ENCODE measurements at places on chromosomes 5 and 9.

DNA sequence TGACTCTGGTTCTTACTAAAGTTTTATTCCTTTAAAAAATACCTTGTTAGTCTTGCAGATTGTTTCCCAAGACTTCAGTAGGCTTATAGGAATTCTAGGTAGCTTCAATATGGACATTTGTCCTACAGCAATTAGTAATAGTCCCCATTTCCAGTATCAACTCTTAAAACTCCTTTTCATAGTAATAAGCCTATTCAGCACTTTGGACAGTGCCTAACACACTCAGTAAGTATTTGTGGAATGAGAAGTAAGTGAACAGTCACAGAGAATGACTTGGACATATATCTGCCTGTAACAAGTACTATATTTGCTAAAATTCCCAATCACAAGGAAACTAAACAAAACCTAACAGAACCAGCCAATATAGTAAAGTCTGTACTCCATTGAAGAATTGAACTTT, 1291.8 kb upstream of the DMAC1 start:
- no peak for DNase-seq

DNA sequence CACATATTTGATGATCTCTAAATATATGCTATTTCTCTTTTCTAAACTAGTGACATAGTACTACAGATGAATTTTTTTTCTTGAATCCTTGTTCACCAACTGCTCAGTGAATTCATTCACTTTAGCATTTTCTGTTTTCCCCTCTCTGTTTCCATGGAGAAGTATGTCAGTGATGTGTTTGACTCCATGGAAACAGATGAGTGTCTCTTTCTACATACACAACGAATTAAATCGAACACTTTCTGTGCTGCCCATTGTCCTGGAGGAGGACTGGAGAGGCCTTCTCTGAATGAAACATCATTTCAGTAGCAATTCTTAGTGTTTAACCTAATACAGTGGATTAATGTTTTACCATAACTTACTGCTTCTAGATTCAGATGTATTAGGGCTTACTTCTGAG, 9.5 kb downstream of the INVS start:
- no peak for DNase-seq

- DNase-seq, result no peak
Observed at GRCh38 chr5:178201221-178201926, 3.0 kb upstream of the HNRNPAB start.

DNA sequence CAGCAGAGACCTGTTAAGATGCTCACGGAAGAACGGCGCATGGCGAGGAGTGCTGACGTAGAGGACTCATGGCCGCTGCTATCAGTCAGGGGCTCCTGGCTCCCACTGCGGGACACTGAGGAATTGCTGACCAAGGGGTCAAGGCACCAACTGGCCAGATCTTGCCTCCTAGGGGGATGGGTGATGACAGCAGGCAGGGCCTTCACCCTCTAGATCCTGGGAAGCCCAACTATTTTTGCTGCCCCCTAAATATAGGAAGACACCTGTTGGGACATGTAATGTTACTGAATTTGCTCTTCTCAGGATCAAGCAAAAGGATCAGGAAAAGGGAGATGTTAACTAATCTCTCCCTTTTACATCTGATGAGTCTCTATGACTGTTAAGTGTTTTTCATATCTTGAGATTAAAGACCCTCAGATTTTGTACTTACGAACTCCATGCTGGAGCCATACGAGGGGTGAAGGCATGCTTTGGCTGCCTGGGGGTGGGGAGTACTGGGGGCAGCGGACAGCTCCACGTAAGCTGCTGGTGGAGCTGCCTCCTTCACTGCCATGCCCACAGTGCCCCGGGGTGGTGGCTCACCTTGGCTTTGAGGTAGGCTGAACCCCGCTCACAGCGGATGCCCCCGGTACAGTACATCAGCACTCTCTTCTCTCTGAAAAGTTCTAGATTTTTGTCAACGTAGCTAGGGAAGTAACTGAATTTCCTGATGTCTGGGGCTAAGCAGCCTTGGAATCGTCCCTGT, 28.1 kb downstream of the TSTD2 start:
- no peak for DNase-seq

GRCh38 chr5:14655146-14655741, 9.3 kb upstream of the OTULIN start:
- peak; percentile 14 for DNase-seq

GRCh38 chr5:142278627-142279026, 46.2 kb downstream of the SPRY4 start:
- DNase-seq, result no peak

- peak; percentile 59 for DNase-seq
Observed at GRCh38 chr9:72615931-72616330, 94.5 kb downstream of the TMC1 start.

GRCh38 chr5:107391787-107392186, 278.9 kb downstream of the EFNA5 start:
- DNase-seq, result no peak

DNA sequence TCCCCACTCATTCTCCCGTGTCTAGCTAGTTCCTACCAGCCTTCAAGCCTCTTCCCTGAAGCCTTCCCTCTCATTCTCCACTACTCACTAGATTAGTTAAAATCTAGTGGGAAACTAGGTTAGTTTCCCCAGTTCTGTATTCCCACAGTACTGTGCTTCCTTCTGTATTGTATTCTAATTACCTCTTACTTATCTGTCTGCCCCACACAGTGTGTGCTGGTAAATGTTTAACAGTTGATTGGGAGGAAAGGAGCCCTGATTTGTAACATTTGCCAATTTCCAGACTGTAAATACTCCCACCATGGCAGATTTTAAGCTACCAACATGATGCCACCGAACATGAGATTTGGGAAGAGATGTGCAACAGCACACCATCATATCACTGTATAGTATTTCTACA, 8.3 kb downstream of the KLHL3 start:
- DNase-seq, result no peak

GRCh38 chr9:133167769-133168168, 4.1 kb upstream of the GBGT1 start:
- no peak for DNase-seq

- DNase-seq, result no peak
Observed at GRCh38 chr5:158388021-158388420, 529.1 kb upstream of the CLINT1 start.

DNA sequence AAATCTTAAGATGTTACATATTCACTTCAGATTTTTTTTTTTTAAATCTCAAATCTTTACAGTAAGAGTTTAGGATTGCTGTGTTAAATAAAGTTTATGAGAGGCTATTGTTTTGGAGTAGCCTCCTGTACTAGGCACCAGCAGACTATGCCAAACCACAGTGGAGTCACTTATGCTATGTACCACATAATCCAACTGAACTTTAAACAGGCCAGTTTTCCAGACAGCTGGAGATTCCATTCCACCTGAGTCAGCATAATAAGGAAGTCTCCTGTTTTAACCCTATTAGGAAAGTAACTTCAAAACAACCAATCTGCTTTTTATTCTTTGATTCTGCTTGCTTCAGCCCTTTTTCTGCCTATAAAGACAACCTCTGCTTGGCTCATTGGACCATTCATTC, 205.2 kb downstream of the CSNK1G3 start:
- peak; percentile 49 for DNase-seq

DNA sequence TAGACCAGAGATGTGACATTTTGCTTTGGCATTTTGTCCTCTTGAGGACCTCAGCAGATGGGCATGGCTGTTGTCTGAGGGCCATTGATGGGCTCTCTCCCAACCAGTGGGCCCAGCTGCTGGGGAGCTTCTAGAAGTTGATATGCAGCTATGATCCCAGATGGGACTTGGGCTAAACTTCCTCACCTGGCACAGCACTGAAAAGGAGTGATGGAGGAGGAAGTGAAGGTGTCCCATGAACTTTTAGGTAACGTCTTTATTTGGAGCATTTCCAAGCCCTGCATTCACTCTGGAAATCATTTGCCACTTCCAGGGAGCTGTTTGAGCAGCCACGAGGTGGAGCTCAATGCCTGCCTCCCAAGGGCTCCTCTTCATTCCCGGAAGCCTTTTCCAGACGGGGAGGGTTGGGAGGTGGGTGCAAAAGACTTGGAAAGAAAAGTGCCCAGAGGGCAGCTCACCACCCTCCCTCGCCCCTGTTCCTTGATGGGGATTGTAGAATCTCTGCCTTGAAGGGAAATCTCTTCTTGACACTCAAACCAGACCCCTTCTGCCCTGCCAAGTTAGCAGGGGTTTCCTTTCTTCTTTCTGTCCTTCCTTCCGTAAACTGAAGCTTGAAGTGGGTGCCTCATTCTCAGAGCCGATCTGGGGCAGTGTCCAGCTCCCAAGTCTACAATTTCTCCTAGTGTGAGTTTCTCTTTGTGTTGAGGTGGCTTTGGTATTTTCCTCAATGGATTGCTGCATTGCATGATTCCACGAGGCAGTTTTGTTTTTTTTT, 18.1 kb upstream of the NEUROG1 start:
- DNase-seq, result peak; percentile 63

- no peak for DNase-seq
Observed at GRCh38 chr9:86511614-86512360, 157.6 kb upstream of the TUT7 start.

DNA sequence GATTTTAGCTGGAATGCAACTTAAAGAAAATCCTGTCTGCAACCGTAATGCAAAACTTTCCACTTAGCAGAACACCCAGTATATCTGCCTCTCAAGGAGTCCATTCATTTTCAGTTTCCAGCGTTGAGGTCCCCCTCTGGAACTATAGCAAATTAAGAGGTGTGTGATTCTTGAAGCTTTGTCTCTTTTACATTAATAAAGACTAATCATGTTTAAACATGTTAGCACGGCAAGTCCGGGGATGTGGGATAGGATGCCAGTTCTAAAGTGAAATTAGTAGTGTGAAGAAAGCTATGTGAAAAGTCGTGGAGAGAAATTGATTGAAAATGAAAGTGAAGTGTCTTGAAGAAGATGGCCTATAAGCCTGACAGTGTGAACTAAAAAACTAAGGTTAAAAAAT, 429.1 kb downstream of the NR2F1-AS1 start:
- no peak for DNase-seq

DNA sequence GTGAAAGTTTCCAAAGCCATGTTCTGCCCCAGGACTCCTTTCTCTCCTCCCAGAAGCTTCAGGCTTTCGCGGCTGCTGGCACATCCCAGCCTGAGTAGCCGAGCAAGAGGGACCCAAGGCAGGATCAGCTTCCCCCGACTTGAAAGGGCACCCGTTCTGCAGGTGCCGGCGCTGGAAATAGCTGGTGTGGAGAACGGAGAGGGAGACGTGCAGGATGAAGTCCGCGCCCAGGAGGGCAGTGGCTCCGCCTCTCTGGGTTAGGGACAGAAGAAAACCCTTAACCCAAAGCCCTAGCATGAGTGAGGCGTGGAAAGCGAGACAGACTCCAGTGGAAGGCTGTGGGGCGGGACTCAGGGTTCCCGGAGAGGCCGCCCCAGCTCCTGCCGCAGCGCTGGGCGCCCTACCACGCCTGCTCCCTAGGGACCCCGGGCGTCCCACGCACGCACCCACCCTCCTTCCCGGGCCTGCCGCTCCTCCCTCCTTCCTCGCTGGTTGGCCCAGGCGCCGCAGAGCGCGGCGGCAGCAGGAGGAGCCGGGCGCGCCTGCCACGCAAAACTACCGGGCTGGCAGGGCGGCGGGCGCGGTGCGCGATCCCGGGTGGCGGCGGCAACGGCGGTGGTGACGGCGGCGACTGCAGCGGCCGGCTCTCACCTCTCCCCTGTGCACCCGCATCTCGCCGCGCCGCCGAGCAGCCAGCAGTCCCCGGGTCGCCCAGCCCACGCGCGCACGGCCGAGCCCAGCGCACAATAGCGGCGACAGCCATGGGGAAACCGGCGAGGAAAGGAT, at the start of gene SLC1A1:
TSS of gene SLC1A1 (plus strand) at position 550 of the 786 bp plus-strand sequence. CDS start at position 762, 212 bp downstream.
- peak; percentile 63 for DNase-seq

DNA sequence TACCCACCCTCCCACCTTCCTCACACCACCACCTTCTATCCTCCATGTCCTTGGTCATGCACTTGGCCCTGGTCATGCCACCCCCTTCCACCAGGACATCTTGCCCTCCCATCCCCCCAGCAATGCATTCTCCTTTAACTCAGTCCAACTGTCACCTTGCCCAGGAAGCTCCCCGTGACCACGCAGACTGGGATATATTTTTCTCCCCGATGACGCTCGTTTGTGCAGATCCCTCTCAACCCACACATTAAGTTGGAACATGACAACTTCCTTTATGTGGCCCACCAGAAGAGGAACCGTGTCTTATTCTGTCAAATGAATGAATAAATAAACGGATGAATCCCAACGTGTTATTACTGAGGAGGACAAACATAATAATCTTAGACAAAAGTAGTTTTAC, 82.8 kb upstream of the TAS2R1 start:
- no peak for DNase-seq
